ENCODE measurements at places on chromosomes 13 and 19. TPM values are rescaled to one million over a fixed set of nuclear protein-coding genes. Genes with fewer than 3 reads are reported as not detected.

LRRC63 gene
- not detected for polyA plus RNA-seq

DNA sequence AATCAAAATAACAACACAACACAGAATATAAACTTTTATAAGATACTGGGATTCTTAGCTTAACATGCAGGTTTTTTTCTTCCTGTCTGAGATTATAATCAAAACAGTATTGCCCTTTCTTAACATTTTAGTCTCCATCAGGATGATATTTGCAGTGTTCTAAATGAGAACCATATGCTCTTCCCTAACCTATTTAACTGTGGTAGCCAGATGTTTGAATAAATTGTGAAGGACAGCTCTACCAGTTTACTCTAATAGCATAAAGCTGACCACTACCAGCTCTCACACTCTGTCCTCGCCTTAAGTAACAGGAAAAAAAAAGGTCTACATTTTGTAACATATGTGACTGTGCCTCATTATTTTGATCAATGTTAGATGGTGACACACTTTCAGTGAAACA lies 618.7 kb upstream of the SGCG start:
- DNase-seq: no peak

DNA sequence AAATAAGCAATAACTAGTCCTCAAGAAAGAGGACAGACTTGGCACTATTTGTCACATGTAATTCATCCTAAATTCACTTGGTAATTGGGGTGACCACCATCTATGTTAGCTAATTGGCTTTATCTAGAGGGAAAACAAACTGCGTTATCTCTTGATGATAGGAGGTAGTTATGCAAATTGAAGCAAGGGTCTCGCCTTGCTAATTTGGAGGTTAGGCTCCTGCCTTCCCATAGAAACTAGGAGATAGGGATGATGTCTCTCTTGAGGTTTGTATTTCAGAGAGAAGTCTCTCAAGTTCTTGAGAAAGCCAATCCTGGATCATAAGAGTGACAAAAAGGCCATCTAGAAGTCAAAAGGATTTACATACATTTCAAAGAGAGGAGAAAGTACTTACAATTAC lies 179.9 kb downstream of the SLITRK6 start:
- no peak for DNase-seq

DNA sequence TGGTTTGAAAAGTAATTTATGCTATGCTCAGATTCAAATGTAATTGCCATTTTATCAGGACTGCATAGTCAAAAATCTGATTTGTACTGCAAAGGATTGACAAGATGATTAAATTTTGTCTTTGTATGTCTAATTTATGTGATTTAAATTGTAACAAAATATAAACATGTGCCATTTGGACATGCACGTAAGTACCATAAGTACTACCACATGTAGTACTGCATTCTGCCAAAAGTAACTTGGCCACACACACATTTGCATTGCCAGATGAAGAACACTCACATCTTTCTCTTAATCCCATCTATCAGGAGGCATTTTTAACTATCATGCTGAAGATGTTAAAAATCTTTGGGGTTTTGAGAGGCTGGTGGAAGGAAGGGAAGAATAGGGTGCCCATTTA lies 133.3 kb downstream of the KLF12 start:
- DNase-seq: no peak

Data from renal cortex interstitium (tissue), 15 donors.